Endothelial cell (in vitro differentiated cells): ENCODE measurements at places on chromosomes 7 and 10. TPM values are rescaled to one million over a fixed set of nuclear protein-coding genes. Genes with fewer than 3 reads are reported as not detected.

Gene CADPS2
- total RNA-seq = 27.8 TPM

Gene SPDYE1
- not detected for total RNA-seq

Gene PLPP4
- not detected for total RNA-seq

Gene IFIT3
- total RNA-seq = 16.8 TPM
